ENCODE measurements at places on chromosomes 2 and 18. TPM values are rescaled to one million over a fixed set of nuclear protein-coding genes. Genes with fewer than 3 reads are reported as not detected.

DNA sequence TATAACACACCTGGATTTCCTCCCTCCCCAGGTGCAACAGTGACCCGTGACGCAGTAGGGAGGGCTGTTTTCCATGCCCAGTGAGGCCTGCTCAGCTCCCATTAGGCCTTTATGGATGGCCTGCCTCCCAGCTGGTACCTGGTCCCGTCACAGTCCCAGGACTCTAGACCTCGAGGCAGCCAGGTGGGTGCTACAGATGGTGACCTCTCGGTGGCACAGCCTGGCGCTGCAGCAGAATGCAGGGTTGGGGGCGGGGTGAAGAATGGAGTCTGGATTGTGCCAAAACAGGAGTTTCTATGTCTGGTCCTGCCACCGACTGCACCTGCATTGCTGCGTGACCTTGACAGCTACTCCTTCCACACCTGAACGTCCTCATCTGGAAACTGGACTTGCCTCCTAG, 18.0 kb upstream of the YWHAQ start:
- peaks cover 4% of the 10 kb centered on the region for H3K27me3 ChIP-seq
- DNase-seq = no peak
- no peak overlapping the region for H3K27ac ChIP-seq
- no peaks in the 10 kb centered on the region for H3K36me3 ChIP-seq
- H3K4me1 ChIP-seq = peaks cover 7% of the 10 kb centered on the region
- no peak overlapping the region for H3K4me3 ChIP-seq

DNA sequence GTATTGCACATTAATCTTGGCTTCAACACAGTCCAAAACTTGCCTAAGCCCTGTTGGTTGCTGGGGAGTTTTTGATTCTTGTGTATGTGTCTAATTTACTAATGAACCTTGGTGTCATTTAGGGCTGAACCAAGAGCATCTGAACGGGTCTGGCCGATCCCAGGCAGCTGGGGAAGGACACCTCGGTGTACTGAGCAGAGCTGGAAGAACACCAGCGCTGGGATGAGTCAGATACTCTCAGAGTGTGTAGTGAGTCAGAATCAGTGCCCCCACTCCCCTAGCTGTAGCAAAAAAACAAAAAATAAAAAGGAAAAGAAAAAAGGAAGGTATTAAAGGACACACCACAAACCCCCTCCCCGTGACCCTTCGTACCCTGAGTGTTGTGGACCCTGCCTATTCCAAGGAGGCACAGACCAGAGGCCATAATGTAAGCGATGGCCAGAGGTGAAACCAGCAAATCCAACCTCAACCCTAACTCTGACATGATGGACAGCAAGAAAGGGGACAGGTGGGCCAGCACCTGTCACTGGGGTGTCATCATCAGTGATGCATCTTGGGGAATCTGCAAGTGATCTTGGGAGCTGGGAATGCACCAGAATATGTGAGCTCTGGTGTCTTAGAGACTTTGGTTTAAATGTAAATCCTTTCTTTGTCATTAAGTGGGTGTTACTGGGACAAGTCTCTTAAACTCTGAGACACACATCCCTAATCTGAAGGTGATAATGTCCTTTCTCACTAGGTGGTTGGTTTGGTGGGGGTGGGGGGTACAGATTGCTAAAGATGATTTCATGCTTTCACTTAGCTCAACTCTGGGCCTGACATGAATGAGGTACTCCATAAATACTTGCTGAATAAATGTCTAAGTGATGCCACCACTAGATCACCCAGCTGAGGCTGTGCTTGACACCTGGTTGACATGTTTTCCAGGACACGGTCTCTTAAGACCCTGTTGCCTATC, 34.2 kb upstream of the NCOA1 start:
- H3K4me1 ChIP-seq = peaks cover 2% of the 10 kb centered on the region
- H3K4me3 ChIP-seq = no peak overlapping the region
- no peaks in the 10 kb centered on the region for H3K27me3 ChIP-seq
- no peak overlapping the region for H3K27ac ChIP-seq

DNA sequence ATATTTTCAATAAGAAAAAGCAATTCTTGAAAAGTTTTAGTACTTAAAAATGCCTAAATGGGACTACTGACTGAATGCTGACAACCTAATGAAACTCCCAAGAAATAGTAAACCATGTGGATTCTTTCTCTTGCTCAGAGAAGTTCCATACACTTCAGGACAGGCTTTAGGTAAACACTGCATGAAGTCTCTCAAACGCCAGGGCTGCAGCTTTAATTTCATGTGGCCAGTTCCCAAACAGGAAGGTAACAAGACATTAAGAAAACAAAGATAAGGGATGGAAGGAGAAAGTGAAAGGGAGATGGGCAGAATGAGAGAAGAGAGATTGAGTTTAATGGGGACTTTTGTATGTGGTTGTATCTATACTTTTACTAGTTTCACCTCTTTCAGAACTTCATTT, 734.7 kb upstream of the PKDCC start:
- H3K36me3 ChIP-seq = no peaks in the 10 kb centered on the region
- no peak overlapping the region for H3K27ac ChIP-seq
- no peaks in the 10 kb centered on the region for H3K27me3 ChIP-seq
- no peak for DNase-seq

DNA sequence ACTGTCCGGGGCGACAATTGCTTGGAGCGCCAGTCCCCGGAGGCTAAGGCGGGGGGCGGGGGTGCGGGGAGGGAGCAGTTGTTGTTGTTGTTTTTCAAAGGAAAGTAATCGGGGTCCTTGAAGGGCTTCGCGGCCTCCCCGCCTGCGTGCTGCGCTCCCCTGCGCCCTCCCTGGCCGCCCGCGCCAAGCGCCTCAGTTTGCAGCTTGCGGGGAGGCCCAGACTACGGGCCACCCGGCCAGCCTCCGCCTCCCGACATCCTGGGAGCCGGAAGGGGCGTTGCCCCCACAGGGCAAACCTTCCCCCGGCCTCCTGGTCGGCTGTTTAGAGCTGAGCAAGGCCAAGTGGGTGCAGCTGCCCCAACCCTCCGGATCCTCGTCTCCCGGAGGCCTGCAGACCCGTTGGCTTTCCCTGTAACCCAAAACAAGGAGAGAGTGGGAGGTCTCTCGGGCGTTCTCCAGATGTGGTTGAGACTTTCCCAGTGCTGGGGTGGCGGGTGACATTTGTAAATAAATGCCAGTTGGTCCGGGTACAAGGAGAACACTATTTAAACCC, 3.7 kb upstream of the SIX3 start:
- H3K36me3 ChIP-seq = no peaks in the 10 kb centered on the region
- DNase-seq = peak; percentile 43
- peaks cover 5% of the 10 kb centered on the region for H3K4me1 ChIP-seq
- no peak overlapping the region for H3K27ac ChIP-seq

DNA sequence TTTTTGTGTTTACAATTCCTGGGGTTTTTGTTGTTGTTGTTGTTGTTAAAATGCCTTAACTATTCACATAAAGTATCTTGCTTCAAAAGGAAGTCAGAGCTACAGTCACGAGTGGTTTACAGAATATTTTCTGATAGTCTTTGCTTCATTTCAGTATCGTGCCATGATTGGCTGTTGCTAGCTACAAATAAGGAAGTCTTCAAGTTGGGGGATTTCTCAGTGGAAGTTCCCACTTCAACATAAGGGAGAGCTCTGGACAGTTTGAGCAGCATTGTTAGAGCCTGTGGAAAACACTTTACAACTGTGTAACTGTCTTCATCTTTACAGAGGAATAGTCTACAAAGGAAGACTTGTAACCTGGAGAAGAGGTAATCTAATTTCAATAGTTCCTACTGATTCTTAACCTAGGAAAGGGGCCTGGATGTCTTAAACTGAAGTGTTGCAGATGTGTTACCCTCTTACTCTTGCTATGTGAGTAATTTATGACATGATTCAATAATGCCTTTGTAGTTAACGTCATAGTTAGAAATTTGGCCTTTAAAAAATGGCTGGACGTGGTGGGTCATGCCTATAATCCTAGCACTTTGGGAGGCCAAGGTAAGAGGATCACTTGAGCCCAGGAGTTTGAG, 23.4 kb upstream of the TANK start:
- peaks cover 3% of the 10 kb centered on the region for H3K4me1 ChIP-seq
- DNase-seq = no peak
- no peak overlapping the region for H3K27ac ChIP-seq
- no peaks in the 10 kb centered on the region for H3K27me3 ChIP-seq

DNA sequence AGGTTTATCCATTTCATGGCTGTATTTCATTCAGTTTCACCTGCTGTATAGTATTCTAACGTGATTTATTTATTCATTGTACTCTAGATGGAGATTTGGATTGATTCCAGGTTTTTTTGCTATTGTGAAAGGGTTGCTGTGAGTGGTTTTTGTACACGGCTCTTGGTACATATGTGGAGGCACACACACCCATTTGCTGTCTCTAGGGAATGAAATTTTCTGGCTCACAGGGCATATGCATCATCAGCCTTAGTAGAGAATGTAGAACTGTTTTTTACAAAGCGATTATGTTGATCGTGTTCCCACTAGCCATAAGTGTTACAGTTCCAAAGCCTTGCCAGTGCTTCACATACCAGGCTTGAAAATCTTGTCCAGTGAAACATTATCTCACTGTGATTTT, 5.1 kb downstream of the SPTBN1 start:
- peak overlapping the region; percentile 51 for H3K4me3 ChIP-seq
- H3K27ac ChIP-seq = peak overlapping the region; percentile 19

GRCh38 chr2:121875585-121876185, 120.2 kb downstream of the TSN start:
- no peak for DNase-seq
- peaks cover 2% of the 10 kb centered on the region for H3K27me3 ChIP-seq
- H3K27ac ChIP-seq = no peak overlapping the region
- H3K4me1 ChIP-seq = no peaks in the 10 kb centered on the region
- H3K36me3 ChIP-seq = peaks cover 6% of the 10 kb centered on the region
- H3K4me3 ChIP-seq = no peak overlapping the region

DNA sequence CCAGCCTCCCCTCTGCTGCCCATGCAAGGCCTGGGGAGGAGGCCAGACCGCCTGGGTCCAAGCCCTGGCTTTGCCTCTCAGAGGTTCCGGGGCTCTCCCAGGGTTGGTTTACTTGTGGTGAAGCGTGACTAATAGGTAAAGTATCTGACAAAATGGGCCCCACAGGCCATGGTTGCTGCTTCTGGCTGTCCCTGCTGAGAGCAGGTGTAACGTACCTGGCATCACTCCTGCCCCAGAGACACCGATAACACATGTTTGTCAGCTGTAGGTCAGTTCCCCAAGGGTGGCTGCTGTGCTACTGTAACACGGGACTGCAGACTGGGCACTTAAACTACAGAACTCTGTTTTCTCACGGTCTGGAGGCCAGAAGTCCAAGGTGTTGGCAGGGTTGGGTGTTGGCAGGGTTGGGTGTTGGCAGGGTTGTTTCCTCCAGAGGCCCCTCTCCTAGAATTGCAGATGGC, 34.1 kb downstream of the ODC1 start:
- no peaks in the 10 kb centered on the region for H3K36me3 ChIP-seq
- no peak overlapping the region for H3K27ac ChIP-seq
- H3K27me3 ChIP-seq = peaks cover 7% of the 10 kb centered on the region
- peaks cover 5% of the 10 kb centered on the region for H3K4me1 ChIP-seq

DNA sequence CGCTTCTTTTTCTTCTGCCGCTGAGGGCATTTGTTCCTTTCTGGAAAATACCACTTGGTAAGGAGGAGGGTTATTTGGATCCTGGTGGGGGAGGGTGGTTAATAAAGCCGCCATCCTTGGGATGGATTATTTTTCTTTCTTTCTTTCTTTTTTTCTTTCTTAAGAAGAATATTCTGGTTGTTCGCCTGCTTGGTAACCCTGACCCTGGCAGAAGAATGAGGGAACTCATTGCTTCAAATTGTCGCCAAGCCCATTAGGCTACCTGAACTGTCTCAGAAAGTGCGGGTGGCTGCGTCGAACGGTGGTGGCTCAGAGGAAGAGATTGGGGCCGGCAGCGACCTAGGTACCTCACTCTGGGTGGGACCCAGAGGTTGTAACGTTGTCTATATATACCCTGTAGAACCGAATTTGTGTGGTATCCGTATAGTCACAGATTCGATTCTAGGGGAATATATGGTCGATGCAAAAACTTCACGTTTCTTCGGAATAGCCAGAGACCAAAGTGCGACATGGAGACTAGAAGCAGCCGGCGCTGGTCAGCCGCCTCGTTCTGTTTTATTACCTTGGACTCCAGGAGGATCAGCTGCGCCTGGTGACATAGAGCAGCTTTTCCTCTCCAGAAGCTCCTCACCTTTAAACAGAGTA, 1.3 kb upstream of the HOXD4 start:
- H3K36me3 ChIP-seq = no peaks in the 10 kb centered on the region
- H3K4me1 ChIP-seq = no peaks in the 10 kb centered on the region
- DNase-seq = no peak
- H3K27ac ChIP-seq = no peak overlapping the region

DNA sequence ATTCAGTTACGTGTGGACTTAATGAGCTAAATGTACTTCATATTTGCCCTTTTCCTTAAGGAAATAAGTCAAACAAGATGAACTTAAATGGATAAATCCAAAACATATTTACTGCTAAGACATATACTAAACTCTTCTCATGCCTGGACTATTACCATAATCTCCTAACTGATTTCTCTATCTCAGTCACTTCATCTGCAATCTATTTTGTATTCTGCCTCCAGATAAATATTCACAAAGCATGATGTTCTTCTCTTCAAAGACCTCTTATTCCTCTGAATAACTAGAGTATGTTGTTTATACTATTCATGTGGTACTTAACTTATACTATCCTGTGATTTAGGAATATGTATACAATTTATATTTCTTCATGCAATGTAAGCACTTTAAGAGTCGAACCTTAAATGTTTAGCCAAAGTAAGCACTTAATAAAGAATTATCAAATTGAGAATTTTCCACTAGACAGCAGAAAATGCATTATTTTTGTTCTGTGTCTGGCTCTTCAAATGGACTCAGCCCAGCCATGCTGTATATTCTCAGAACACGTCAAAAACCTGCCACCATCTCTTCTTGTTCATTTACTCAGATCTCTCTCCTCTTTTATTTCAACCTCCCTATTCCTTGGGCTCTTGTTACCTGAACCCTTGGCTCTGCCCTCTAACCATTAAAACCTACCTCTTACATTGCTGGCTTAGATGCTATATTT, 79.9 kb upstream of the ARHGAP28 start:
- DNase-seq = no peak
- H3K4me3 ChIP-seq = no peak overlapping the region
- peaks cover 10% of the 10 kb centered on the region for H3K27me3 ChIP-seq
- H3K27ac ChIP-seq = no peak overlapping the region
- peaks cover 38% of the 10 kb centered on the region for H3K4me1 ChIP-seq

DNA sequence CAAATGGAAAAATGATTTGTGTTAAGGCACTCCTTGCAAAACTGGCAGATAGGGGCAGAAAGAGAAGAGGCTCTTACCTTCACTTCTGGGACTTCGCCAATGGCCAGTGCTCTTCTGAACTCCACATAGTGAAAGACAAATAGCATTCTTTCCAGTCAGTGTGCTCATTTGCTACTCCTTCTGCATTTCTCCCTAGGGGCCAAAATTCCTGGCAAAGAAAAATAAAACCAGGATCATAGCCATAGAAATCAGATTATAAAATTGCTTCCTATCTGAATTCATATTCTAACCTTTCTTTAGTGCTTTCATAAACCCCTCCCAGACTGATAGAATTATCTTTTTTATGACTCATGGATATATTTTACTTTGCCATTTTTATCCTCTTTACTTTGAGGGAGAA, 56.9 kb upstream of the PELI1 start:
- H3K36me3 ChIP-seq = no peaks in the 10 kb centered on the region
- no peak for DNase-seq
- H3K4me1 ChIP-seq = no peaks in the 10 kb centered on the region
- H3K4me3 ChIP-seq = no peak overlapping the region
- no peak overlapping the region for H3K27ac ChIP-seq

GRCh38 chr2:188320861-188321260, 29.2 kb downstream of the GULP1 start:
- H3K36me3 ChIP-seq = no peaks in the 10 kb centered on the region
- H3K27me3 ChIP-seq = no peaks in the 10 kb centered on the region
- peaks cover 36% of the 10 kb centered on the region for H3K4me1 ChIP-seq
- H3K4me3 ChIP-seq = no peak overlapping the region
- no peak for DNase-seq

Gene ZNF516
- 192 TPM for total RNA-seq

Gene C2orf78
- total RNA-seq = not detected

Gene CYP27C1
- 4.3 TPM for total RNA-seq

Gene AMER3
- total RNA-seq = 20.6 TPM

Gene GNAL
- total RNA-seq = 52.5 TPM

Gene ITGAV
- total RNA-seq = 21.9 TPM

Gene CD8B2
- not detected for total RNA-seq

All from glutamatergic neuron (in vitro differentiated cells).